ENCODE measurements at places on chromosomes 12 and 14.

DNA sequence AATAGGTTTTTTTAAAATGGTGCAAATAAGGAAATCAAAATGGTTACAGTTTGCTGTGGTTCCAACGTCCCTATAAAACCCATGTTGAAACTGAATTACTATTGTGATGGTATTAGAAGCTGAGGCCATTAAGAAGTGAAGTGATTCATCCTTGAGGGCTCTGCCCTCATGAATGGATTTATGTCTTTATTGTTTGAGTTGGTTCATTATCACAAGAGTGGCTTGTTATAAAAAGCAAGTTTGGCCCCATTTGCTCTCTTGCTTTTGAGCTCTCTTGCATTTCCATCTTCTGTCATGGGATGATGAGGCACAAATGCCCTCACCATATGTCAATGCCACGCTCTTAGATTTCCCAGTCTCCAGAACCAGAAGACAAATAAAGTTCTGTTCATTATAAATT lies 62.3 kb downstream of the PRKD1 start:
- DNase-seq = no peak

- no peak for DNase-seq
These were observed 11.3 kb upstream of the SMCO3 start for GRCh38 chr12:14825256-14825655.

DNA sequence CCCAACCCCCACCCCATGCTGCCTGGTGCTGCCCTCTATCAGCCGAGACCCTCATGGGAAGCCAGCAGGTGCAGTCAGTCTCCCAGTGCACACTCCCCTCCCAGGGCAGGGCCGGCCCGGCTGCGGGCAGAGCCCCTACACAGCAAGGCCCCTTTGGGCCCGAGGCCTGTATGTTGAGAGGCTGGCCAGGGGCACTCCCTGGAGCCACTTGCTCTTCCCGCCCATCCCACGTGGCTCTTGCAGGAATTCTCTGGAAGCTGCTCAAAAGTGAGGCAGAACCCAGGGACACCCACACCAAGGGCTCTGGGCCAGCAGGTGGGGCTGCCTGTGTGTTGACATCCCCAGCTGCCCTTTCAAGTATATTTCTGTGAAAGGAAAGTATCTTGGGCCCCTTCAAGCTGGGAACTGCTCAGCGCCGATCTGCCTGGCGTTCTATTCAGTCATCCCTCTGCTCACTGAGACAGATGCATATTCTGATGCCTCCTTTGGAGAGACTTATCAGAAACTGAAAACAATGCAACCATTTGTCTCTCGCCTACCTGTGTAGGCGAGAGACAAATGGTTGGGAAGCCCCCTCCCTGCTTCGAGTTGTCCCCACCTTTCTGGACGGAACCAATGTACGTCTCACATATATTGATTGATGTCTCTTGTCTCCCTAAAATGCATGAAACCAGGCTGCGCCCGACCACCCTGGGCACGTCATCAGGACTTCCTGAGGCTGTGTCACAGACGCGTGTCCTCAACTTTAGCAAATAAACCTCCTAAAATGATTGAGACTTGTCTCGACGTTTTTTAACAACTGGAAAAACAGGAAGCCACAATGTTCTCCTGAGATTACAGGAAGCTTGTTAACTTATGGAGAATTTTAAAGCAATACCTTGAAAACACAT lies 6.0 kb downstream of the GPR132 start:
- peak; percentile 83 for DNase-seq

- no peak for DNase-seq
These were observed 100.1 kb downstream of the SINHCAF start for GRCh38 chr12:31225656-31226535.

DNA sequence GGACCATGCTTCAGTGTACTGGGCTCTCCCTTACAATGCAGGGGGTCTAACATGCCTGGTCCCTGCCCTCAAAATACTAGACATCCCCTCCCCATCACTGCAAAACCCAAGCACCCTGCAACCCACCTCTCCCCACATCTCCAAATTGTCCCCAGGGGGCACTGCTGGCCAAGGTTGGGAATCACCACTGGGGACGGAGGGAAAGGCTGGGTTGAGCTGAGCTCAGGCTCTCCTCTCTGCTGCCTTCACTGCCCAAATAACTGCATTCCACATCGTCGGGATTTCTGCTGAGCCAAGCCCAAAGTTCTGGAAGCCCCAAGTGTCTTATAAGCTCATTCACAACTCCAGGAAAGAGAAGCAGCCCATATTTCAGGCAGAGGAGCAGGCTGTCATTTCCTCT lies 69.6 kb downstream of the NT5DC3 start:
- DNase-seq = no peak

DNA sequence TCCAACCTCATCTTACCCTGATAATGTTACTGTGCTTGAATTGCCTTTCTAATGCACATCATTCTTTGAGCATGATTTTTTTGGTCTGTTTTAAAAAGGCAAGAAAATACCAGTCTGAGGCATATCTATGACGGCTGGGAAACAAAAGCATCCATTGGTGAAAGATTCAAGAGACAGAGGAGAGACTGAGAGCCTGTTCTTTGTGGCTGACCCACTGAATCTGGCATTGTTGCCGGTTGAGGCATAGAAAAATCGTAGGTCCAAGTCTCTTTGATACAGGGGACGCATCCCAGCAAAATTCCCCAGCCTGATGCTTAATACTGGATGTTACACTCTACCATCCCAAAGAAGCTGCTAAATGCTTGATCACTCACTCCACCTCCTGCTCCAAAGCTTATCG lies 2.9 kb upstream of the KLHL42 start:
- no peak for DNase-seq

All from activated effector memory CD4-positive, alpha-beta T cell treated with anti-CD3 and anti-CD28 coated beads, Interleukin-2, amount 50 U/mL, for 16 hours (primary cell).